ENCODE measurements at places on chromosomes 4 and X. TPM values are rescaled to one million over a fixed set of nuclear protein-coding genes. Genes with fewer than 3 reads are reported as not detected.

- DNase-seq: no peak
Measured at GRCh38 chr4:188551156-188551555, 411.9 kb downstream of the TRIML1 start.

DNA sequence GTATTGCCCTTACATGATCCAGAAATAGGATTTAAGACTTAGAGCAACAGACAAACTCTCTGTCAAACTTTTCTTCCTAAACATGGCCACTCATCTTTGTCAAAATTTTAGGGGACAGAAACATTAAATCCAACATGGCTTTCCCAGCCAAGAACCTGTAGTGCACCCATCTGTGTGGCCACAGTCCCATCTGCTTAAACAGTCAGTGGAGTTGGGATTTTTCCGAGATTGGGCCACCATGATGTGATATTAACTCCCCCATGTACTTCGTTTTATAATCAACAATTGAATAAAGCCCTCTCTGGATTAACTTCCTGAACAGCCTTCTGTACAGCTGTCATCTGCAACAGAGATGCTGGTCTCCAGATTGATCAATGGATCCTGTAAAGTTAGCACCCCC, 28.9 kb downstream of the TMEM144 start:
- DNase-seq: no peak

LRCH2 gene
- 15.3 TPM for polyA plus RNA-seq

MSL3 gene
- 51.5 TPM for polyA plus RNA-seq

DNA sequence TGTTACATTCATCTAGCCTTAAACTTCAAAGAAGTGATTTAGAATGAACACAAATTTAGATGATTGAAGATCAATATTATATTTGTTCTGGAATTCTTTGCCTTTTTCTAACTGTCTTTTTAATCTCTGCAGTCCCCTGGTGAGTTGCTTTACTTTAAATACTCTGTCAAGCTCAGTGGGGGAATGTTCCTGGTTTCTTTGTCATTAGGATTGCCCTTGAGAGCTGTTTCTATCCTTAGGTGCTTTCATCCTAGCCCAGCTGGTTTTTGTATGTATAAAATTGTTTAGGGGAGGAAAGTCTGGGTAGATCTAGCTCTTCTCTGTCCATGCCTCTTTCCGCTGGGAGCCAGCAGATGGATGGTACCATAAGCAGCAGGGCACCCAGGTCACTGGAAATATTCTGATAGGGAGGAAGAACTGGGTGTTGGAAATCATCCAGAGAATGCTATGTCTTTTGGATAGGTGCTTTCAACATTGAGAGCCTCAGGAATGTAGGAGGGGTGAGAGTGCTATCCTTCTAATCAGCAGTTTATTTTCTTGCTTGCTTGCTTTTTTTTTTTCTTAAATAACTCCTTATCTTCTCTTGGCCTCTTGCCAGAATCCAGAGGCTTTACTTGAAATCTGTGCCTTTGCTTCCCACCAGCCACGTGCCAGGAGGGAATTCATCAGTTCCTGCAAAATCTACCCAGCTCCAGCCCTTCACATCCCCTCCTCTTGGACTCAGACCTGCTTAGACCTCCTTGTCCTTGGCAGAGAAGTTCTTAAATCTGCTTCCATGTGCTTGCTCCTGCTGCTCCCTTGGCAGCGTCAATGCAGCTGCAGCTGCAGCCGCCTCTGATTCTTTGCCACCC, 215.3 kb upstream of the ANXA3 start:
- DNase-seq: peak; percentile 31

GRCh38 chr4:27149541-27150212, 289.0 kb downstream of the STIM2 start:
- DNase-seq: no peak

GRCh38 chrX:784829-785228, 154.2 kb downstream of the SHOX start:
- no peak for DNase-seq

DNA sequence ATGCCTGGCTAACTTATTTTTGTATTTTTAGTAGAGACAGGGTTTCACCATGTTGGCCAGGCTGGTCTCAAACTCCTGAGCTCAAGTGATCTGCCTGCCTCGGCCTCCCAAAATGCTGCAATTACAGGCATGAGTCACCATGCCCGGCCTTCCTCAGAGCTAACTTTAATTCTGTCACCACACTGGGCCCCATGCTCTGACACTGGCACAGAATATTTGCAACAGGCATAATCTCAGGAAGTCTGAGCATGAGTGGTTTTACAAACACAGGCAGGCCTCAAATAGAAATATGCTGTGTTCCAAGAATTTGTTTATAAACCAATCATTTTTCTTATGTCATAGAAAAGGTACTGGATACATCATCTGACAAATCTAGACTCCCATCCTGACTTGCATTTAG, 32.7 kb upstream of the FAM9C start:
- DNase-seq: no peak

DNA sequence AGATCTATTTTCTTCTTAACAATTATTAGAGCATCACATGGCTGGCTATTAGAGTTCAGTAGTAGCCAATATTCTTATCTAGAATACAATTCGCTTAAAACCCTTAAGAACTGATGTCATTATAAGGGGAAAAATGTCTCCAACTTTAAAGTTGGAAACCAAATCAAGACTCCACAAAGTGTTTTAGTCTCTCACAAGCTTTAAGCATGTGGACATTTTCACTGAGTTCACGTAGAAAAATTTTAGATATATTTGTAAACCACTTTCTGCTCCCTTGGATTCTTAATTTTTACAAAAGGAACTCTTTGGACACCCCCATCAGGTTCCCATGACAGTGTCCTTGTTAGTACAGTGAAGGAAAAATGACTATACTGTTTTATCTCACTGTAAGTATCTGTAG, 123.9 kb upstream of the NAP1L5 start:
- peak; percentile 14 for DNase-seq

GRCh38 chrX:109773374-109773773, 40.3 kb upstream of the ACSL4 start:
- no peak for DNase-seq

FRAS1 gene
- 87.6 TPM for polyA plus RNA-seq

DNA sequence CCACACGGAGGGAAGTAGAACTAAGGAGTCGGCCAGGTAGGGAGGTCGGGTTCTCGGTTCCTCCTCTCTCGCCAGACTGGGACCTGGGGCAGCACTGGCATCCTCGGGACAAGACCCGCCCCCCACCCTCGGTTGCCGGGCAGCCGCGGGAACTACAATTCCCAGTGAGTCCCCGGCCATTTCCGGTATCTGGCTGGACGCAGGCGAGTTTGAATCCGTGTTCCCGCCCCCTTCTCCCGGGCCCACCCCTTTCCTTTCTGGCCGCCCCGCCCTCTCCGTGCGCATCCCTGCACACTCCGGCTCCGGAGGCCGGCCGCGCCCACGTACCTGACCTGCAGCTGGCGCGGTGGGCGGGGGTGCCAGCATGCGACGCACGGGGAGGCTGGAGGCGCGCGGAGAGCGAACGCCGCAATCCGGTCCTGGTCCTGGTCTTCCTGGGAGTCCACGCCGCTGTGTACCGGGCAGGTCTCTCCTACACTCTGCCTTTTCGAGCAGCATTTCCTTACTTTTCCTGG, 10.2 kb upstream of the DLG3 start:
- DNase-seq: peak; percentile 76

GRCh38 chr4:6826781-6827508, 44.4 kb downstream of the KIAA0232 start:
- DNase-seq: no peak

DNA sequence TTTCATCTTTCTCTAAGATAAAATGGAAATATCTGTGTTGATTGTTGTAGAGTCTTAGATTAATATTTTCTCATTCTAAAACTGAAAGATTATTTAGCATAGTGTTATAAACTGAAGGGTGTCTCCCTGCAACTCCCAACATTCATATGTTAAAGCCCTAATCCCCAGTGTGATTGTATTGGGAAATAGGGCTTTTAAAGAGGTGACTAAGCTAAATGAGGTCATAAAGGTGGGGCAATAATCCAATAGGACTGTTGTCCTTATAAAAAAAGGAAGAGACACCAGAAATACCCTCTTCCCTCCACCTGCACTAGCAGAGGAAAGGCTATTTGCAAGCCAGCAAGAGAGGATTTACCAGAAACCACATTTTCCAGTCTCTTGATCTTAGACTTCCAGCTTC, 1626.4 kb downstream of the C4orf33 start:
- no peak for DNase-seq

GRCh38 chr4:20393486-20394100, 141.9 kb downstream of the SLIT2 start:
- DNase-seq: no peak

DNA sequence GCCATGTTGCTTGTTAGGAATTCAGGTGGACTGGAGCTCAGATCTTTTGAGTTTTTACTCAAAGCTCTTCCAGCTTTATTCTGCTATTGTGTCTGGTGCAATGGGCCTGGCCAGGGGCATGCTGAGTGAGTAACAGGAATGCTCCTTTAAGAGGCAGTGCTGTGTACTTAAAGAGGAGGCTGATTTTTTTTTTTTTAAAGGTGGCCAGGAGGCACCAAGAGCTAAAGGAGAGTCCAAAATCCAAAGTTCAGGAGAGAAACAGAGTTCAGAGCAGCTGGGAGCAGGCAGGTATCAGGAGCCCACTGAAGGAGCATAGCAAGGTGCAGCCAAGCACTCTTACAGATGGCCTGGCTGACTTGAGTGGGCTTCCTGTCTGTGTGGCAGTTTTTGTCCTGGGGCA, 178.7 kb downstream of the FMR1NB start:
- DNase-seq: no peak

DUSP21 gene
- not detected for polyA plus RNA-seq

GRCh38 chr4:8769645-8770517, 101.8 kb downstream of the HMX1 start:
- DNase-seq: no peak

DNA sequence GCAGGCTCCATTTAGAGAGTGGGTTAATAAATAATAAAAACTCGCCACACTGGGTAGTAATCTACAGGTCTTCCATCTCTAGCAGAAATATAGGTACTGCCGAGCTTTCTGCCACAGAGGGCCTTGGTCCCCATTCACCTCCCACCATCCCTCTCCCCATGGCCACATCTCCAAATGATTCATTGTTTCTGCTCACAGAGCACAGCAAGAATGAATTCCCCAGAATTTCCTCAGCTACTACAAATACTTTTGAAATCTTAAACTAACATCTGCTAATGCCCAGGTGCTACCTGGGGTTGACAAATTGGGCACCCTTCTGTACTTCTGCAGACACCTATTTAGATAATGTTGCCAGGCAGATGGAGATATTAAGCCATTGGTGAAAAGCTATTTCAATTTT, 5.1 kb downstream of the PHEX start:
- no peak for DNase-seq

VEGFD gene
- 0.55 TPM for polyA plus RNA-seq

TNMD gene
- polyA plus RNA-seq: 3.5 TPM

- no peak for DNase-seq
Measured at GRCh38 chr4:4851081-4851480, 8.4 kb upstream of the MSX1 start.

All from left kidney (tissue), 8 donors.